ENCODE measurements at places on chromosomes 13 and 19.

- DNase-seq, result no peak
Measured at GRCh38 chr19:30733826-30734550, 361.8 kb downstream of the ZNF536 start.

GRCh38 chr13:41064493-41064892 is 3.2 kb downstream of the WBP4 start:
- no peak for DNase-seq

DNA sequence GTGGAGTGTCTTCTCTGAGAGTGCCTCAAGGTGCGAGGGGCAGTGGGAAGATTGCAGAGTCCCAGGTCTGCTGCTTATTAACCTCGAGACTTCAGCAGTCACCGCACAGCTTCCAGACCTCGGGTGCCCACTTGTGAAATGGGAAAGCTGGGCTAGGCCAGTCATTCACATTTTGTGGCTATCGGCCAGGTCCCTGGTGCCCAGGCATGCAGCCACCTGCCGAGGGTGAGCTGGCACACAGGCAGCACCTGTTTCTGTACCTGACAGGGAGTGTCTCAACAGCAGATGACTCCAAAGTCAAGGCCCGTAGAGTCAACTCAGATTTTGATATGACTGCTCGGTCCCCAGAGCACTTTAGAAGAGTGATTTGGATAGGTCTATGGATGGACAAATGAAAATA is 21.9 kb downstream of the UQCRFS1 start:
- no peak for DNase-seq

- no peak for DNase-seq
Measured at GRCh38 chr13:40635315-40635995, 31.0 kb downstream of the FOXO1 start.

DNA sequence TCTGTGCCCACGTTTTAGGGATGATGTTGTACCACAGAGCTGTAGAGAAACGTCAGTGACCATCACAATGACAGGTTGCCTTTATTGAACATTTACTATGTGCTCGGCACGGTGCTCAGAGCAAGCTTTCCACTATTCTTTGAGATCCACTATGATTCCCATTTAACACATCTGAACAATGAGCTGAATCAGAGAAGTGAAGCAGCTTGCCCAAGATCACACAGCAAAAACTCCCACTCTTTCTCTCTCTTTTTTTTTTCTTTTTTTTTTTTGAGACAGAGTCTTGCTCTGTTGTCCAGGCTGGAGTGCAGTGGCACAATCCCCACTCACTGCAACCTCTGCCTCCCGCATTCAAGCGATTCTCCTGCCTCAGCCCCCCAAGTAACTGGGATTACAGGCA is 8.1 kb upstream of the TNFSF9 start:
- DNase-seq, result no peak
